Fibroblast of skin of abdomen (primary cell): ENCODE measurements at places on chromosomes 13 and 19.

DNA sequence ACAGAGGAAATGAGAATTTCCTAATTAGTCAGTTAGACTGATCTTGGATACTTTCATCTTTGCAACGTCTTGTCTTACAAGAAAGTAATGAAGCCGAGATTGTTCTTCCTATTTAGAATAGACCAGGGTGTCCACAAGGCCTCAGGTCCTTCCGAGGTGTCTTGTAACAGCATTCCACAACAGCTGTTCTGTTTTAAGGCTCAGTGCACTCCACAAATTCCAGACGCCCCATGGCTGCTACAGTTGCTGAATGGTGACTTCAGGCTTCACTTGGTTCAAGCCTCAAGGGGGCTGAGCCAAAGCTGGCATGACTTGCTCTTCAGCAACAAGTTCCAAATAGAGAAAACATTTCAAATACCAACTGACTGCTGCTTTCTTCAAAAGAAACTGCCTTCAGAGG is 143.4 kb downstream of the SHISA2 start:
- DNase-seq = no peak

- DNase-seq = no peak
Observed at GRCh38 chr13:93589788-93590187, 363.2 kb downstream of the GPC6 start.

- no peak for DNase-seq
Observed at GRCh38 chr19:53870485-53870844, 2.8 kb downstream of the MYADM start.

DNA sequence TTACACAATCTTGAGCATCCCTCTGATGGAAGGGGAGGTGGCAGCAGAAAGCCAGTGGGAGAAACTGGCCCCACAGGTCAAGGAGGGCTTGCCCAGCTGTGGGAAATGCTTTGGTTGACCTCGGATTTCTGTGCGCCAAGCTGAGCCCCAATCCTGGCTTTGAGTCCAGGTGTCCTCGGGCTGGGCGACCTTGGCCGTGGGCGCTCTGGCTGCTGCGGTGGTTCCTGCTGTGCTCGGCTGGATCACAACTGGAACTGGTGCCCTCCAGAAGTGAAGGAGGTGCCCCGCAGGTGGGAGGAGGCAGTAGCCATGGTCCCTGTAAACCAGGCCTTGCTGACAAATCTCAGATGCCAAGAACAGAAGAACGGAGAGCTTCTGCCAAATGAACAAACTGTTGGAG is 56.4 kb downstream of the ZNF676 start:
- no peak for DNase-seq

DNA sequence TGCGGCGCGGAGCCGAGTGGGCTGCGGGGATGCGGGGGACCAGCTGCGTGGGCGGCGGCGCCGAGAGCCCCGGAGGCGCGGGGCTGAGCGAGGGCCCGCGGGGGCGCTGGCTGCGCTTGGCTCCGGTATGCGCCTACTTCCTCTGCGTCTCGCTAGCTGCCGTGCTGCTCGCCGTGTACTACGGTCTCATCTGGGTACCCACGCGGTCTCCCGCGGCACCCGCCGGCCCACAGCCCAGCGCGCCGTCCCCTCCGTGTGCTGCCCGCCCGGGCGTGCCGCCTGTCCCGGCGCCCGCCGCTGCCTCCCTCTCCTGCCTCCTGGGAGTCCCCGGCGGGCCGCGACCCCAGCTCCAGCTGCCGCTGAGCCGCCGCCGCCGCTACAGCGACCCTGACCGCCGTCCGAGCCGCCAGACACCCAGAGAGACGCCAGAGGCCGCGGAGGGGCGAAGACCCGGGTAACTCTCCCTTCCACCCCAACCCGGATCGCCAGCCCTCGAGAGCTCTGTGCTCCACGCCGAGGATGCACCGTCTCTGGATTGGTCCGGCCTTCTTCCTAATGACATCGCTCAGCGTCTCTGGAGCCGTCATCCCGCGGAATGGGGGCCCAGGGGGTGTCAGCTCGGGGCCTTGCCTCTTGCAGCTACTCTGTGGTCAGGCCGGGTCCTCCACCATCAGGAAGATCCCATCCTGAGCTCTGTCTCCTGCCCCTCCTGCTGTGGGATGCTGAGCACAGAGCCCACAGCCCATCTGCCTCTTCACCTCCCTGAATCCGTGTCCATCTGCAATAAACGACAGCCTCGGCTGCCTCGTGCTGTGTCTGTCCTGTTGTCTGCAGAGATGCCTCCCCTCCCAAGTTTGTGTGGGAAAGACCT is 441 bp downstream of the INAFM1 start:
- no peak for DNase-seq

- no peak for DNase-seq
Observed at GRCh38 chr13:57056601-57057180, 84.0 kb upstream of the PRR20A start.

DNA sequence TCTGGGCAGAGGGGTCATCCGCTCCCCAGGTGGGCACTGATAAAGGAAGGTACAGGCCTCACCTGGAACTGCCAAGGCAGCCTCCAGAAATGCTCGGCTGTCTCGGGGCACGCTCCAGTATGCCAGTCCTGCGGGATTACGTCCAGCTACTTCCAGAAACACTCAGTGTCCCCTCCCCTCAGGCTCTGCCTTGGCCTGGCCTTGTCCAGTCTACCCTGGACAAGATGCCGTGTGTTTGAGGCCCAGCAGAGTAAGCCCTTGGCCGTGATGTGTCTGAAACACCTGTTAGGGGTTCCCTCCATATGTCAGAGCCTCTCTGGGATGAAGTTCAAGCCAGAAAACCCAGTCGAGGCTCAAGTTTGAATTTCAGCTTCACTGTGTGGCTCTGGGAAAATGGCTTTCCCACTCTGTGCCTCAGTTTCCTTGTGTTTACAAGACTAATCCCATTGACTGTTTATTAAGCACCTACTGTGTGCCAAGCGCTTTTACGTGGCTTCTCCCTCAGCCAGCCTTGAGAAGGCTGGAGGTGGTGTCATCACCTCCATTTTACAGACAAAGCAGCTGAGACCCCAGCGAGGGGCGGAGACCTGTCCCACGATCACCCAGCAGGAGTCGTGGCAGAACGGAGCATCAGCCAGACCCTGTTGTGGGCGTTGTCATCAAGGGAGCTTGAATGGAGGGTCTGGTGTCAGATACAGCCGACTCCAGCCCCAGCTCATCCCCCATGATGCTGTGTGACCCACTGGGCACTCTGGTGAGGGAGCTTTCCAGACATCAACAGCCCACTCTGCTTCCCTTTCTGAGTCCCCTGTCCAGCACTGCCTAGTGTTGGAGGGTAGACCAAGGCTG is 2.0 kb upstream of the PIK3R2 start:
- no peak for DNase-seq

GRCh38 chr13:114099191-114099590 is 33.2 kb downstream of the RASA3 start:
- peak; percentile 90 for DNase-seq

- DNase-seq = no peak
Observed at GRCh38 chr13:26658448-26659385, 101.2 kb downstream of the WASF3 start.

GRCh38 chr13:32902874-32903273 is 113.3 kb upstream of the KL start:
- DNase-seq = peak; percentile 23

DNA sequence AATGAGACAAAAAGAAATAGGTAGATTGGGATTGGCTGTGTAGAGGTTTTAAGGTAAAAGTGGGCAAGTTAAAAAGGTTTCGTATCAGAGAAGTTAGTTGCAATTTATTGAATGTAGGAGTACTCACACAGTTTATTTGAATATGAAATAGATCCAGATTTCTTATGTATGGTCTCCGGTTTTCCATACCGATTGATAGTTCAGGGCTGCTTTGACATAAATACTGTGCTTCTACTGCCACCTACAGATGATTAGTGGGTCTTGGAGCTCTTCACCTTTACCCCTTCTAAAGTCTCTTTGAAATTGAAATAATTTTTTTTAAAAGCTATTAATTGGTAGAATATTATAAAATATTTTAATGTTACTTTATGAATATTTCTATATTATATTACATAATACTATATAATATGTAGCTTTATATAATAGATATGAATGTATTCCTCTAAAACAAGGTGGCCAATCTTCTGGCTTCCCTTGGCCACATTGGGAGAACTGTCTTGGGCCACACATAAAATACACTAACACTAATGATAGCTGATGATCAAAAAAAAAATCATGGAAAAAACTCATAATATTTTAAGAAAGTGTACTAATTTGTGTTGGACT is 7.7 kb upstream of the GPR18 start:
- peak; percentile 55 for DNase-seq

GRCh38 chr19:34957830-34958751 is 5.9 kb downstream of the ZNF792 start:
- no peak for DNase-seq

DNA sequence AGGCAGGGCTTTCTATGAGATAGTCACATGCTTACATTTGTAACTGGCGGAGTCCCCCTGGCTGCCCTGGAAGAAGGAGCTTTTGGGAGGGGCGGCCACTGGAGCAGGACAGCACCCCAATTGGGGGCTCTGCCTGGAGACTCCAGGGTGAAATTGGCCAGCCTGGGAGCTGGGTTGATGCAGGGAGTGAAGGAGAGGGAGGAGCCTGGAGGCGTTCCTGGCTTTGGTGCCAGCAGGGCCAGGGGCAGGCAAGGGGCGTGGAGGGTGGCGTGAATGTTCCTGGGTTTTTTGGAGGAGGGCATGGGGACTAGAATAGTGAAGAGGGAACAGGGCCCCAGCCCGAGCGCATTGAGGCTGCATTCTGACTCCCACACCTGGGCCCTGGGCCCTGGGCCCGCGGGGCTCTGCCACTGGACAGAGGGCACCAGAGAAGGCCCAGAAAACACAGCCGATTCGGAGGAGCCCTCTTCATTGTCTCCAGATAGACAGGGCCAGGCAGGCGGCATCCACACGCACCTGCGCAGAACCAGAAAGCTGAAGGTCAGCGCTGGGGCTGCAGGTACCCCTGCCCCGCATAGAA is 29.5 kb downstream of the COMP start:
- no peak for DNase-seq

DNA sequence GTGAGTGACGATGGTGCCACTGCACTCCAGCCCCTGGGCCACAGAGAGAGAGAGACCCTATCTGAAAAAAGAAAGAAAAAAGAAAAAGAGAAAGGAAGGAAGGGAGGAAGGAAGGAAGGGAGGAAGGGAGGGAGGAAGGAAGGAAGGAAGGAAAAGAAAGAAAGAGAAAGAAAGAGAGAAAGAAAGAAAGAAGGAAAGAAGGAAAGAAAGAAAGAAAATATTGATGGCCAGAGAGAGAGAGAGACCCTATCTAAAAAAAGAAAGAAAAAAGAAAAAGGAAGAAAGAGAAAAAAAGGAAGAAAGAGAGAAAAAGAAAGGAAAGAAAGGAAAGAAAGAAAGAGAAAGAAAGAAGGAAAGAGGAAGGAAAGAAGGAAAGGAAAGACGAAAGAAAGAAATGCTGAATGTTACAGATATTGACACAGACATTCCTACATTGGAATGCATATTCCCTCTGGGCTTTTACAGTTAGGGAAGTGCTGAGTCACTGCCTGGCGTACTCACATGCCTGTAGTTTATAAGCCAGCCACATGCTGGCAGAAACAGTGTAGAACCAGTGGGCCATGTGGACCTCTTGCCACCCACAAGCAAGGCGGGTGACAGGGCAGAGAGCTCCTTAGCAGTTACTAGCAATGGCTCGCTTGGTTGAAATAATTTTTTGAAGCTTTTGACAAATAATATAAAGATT is 34.6 kb upstream of the SLC46A3 start:
- peak; percentile 95 for DNase-seq

GRCh38 chr19:4979211-4979807 is 10.4 kb downstream of the KDM4B start:
- no peak for DNase-seq

- no peak for DNase-seq
Observed at GRCh38 chr13:70253834-70254233, 145.6 kb upstream of the KLHL1 start.

GRCh38 chr19:31351056-31351854 is 2.0 kb upstream of the TSHZ3 start:
- peak; percentile 62 for DNase-seq

DNA sequence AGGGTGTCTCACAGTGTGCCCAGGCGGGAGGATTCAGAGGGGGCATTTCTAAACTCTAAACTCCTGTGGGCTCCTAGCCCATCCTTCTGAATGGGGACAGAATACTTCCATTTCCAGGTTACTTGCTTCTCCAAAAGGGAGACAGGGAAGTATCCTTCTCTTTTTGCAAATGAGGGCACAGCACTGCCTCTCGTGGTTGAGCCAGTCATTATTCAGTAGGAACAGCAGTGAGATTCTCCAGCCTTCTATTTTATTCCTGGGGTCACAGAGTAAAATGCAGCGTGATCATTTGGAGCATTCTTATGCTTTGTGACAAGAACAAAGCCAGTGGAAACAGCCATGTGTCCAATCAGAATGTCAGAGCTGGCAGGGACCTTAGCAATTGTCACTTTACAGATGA is 15.7 kb upstream of the TSHZ3 start:
- DNase-seq = no peak

DNA sequence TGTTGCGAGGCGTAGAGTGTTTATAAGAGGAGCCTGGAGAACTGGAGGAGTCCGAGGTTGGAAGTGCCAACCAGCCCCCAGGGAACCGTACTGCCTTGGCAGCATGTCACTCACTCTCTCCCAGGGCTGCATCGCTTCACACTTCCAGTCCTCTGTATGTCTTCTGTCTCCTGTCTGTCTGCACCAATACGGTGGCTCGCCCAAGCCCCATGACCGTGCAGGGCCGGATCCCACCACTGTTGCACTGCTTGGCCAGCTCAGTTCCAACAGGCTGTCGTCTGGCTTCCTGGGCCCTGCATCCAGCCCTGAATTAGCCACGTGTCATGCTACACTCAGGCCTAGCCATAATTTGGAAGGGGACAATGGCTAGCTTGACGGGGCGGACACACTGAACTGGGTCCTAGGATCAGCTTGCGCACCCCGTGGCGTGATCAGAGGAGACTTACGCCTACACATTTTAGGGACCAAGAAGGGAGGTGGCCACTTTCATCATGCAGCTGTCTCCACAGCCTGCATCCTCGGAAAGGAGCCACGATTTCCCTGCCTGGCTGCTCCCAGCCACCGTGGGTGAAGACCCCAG is 147.1 kb downstream of the URI1 start:
- DNase-seq = no peak

DNA sequence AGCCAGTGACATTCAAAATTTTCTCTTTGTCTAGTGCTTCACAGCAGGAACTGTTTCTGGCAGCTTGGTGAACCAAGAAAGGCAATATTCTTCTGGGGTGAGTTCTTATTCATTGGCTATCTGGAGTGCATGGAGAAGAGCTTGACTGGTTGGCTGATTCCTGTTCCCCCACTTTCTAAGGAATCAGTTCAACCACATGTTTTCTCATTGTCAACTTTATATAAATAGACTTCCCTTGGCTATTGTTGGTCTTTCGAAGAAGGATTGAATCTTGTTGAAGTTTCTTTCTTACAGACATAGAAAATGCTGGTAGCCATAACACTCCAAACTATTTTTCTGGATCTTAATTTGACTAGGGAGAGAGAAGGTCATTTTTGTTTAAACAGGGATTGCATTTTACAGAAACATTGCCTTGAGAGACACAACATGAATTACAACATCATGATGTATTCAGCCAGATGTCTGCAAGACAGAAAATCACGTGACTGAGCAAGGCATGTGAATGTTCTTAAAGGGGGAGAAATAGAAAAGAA is 85.2 kb downstream of the EDNRB start:
- DNase-seq = peak; percentile 70

GRCh38 chr13:61294467-61295191 is 121.0 kb downstream of the PCDH20 start:
- no peak for DNase-seq
